Stimulated activated CD4-positive, alpha-beta T cell treated with anti-CD3 and anti-CD28 coated beads, TNF-alpha, amount 100 ng/mL, for 1 hour (primary cell): ENCODE measurements at places on chromosomes 16 and 17.

- DNase-seq: no peak
Measured at GRCh38 chr16:25633549-25633948, 58.2 kb upstream of the HS3ST4 start.

- DNase-seq: no peak
Measured at GRCh38 chr17:68733241-68734176, 132.3 kb upstream of the FAM20A start.

- DNase-seq: no peak
Measured at GRCh38 chr16:57979006-57979585, 8.2 kb upstream of the CNGB1 start.

DNA sequence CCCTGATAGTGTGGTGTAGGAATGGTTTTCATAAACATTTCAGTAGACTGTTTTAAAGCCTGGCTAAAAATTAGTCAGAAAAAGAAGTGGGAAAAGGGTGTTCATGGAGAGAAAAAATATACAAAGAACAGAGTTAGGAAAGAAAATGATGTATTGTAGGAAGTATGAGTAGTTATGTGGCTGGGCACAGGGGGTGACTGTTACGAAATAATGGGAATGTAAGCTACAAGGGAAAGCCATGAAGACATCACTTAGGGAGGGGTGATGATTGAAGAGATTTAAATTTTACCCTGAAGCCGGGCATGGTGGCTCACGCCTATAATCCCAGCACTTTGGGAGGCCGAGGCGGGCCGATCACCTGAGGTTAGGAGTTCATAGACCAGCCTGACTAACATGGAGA lies 55.3 kb downstream of the NUP88 start:
- DNase-seq: no peak

DNA sequence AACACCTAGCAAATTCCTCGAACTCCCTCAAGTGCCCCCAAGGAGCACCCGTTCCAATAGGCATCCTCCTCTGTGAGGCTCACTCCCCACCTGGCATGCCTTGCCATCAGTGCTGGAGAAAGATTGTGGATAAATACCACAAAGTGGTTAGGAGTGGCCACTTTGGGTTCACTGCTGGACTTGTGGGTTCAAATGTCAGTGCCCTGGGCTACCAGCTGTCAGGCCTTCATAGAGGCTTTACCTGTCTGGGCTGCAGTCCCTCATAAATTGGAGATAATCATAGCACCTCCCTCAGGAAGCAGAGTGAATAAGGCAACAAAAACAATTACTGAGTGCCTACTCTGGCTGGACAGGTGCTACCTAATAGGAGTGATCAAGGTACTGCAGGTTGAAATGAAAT lies 1.5 kb upstream of the SYT17 start:
- no peak for DNase-seq

DNA sequence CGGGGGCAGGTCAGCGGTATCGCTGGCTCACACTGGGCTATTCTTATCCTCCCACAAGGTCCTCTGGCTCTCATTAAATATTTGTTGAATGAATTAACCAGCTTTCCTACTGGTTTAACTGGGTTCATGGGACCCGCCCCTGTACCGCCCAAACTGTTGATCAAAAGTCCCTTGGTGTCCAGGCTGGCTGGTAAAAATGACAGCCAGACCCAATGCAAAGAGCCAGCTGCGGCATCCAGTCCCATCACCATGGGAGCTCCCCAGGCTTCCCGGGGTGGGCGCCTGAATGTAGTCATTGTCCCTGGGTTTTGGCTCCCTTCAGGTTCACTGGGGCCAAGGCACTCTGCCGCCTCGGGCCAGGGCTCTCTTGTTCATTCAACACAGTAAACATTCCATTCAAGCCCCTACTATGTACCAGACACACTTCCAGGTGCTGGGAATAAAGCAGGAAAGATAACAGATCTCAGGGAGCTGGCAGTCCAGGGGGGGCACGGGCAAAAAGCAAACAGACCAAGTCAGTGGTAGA lies 11.7 kb upstream of the ATP2C2 start:
- DNase-seq: no peak

GRCh38 chr16:27862953-27863352 lies 200.6 kb downstream of the GSG1L start:
- DNase-seq: no peak
